Cortex of kidney (tissue), 1 donor: ENCODE measurements at places on chromosomes 2 and 18.

DNA sequence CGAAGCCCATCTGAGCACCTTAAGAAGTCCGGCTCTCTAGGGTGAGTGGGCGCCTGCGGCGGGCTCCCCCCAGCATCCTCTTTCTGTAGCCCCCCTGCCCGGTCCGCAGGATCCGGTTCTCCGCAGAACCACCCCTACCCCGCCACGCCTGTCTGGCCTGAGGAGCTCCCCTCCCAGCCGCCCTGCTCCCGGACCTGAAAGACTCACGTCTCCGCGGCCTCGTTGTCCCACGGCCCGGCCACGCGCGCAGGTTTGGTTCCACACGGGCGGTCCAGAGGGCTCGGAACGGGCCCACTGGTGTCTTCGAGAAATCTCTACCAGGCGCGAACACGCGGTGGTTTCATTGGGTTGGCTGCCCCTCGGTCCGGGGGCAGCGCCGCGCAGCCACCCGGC lies 237 bp downstream of the SLC39A6 start:
- no peak for DNase-seq

DNA sequence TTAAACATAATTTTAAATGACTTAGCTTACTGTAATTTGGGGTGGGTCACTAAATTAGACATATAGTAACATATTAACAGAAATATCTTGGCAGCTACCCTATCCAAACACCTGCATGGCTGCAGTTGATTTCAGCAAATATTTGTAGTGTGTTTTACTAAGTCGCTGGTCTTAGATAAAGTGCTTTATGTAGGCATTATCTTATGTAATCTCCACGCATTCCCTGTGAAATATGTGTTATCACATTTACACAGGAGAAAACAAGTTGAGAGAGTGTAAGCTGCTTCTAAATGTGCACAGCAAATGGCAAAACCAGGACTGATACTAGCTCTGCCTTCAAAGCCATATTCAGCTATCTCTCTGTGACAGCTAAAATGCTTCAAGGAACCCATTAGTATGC lies 72.0 kb downstream of the NYAP2 start:
- no peak for DNase-seq

DNA sequence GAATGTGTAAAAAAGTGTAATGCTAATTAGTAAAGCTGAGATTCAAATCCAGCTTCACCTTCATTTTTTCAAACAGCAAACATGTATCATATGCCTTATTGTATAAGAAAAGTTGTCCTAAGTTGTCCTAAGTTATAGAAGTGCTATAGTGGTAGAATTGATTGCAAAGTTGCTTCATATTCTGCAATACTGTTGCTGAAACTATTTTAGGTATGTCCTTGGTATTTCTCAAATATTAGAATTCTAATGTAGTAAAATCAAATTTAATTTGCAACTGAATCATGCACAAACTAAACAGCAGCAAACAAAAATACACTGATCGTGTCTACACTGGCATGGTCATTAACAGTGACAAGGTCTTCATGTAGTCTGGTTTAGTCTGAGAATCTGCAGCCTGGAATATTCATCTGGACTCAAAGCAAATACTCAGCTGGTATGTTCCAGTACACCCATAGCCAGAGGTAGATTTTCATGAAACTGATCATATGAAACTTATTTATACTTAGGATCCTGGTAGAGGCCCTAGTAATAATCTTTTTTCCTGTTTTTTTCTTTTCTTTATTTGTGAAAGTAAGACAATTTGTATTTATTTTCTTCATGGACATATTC lies 555.6 kb upstream of the ZEB2 start:
- DNase-seq: no peak

DNA sequence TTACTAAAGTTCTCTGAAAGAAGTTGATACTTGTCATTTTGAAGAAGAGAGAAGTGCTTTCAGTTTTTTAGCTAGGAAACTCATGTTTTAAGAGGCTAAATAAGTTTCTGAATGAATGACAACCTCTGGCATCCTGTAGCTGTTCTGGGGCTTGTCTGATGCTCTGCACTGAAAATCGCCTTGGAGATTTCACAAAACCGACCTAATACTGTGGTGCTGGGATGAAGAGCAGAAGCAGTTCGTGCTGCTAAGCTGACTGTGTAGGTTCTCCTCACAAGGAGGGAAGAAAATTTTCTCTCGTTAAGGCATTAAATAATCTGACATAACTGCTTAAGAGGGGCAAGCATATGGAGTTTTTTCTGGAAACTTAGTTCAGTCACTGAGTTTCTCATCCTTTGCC lies 193.2 kb downstream of the LTBP1 start:
- no peak for DNase-seq

DNA sequence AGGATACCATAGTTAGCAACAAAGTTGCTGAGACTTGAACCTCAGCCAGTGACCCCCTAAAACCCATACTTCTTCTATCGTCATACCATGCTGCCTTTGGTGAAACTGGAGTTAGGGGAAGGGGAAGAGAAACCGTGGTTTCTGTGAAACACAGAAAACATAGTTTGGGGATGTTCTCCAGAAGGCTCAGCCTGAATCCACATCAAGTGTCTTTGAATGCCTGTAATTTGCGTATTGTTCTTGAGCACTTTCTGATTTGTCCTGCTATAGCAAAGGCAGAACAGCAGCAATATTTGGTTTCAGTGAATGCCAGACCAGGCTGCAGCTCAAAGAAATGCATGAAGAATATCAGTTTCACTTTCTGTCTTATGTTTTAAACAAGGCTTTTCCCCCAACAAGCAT lies 258.7 kb downstream of the TTC32 start:
- no peak for DNase-seq

GRCh38 chr18:6928359-6928758 lies 189.2 kb downstream of the LAMA1 start:
- no peak for DNase-seq

- DNase-seq: no peak
Observed at GRCh38 chr18:22543769-22544168, 126.1 kb upstream of the CTAGE1 start.

GRCh38 chr2:102436323-102436722 lies 13.4 kb downstream of the IL18RAP start:
- no peak for DNase-seq
